ENCODE measurements at places on chromosomes 7 and 10.

GRCh38 chr7:106018566-106019469 lies 55.8 kb downstream of the CDHR3 start:
- no peak for DNase-seq

- no peak for DNase-seq
Measured at GRCh38 chr10:126110489-126111180, 214.3 kb downstream of the FANK1 start.

DNA sequence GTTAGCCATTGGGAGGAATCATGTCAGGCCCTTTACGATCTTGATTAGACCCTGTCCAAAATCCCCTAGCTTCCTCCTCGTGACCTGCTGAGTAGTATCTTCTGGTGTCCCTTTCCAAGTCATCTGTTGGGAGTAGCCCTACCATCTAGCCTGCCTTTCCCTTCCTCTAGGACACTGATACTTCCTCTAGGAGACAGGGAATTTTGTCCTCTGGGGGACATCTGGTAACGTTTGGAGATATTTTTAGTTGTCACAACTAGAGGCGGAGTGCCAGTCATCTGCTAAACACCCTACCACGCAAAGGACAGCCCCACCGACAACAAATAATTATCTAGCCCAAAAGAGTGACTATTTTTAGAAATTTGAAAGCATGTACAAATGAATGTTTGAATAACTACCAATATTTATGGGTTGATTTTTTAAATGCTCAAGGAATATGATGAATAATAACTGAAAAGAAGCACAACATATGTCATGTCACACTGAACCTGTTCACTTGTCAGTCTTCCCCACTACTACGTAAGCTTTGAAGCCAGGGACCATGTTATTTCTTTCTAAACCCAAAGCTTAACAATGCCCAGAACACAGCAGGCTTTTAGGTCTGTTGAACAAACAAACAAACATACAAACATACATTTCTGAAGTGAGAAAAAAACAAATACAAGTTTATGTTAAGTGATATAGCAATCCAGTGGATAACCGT lies 105.9 kb downstream of the ARHGAP12 start:
- DNase-seq, result no peak

DNA sequence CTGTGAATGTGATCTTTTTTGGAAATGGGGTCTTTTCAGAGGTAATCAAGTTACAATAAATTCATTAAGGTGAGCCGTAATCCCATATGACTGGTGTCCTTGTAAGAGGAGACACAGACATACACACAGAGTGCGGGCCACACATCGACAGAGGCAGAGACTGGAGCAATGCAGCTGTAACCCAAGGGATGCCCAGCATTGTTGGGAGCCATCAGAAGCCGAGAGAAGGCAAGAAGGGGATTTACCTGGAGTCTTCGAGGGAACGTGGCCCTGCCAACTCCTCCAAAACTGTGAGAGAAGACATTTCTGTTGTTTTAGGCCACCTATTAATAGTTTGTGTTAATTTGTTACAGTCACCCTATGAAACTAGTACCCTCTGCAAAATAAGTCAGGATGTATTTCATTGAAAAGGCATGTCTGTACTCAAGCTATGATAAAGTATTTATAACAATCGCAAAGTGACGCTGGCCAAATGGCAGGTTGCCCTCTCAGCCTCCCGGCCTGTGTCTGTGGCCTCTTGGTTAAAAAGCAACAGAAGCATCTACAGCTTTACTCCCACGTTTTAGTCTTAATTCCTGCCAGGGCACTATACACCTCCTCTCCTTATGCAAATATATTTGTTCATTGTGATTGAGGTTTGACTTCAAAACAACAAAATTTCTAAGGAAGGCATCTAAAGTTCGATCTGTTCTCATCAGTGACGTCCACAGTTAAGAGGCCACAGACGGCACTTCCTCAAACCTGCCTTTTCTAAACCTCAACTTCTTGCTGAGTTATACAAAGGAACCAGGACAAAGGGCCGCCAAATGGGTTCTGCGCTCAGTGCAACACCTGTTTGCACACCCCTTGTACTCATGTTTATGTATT lies 46.8 kb downstream of the HIPK2 start:
- no peak for DNase-seq

DNA sequence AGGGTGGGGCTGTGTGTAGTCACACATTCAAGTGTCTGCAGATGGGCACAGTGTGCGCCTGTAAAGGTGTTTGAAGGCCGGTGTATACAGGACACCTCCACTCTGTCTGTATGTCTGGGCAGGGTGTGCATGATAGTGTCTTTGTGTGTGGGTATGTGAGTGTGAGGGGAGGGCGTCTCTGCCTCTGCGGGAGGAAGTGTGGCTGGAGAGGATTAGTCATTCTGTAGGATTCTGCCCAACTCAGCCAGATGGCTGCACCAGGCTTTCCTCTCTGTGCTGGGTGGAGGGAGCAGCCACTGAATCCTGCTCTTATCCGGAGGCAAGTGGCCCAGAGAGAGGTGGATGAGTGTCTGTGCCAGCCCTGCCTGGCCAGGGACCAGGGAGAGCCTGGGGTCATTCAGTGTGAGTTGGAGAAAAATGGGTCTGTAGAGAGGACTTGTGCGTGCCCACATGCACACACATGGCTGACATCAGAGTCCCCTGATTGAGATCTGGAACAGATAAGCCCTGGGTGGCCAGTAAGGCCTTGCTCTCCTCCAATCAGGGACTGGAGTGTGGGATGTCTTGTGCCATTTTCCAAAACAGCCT lies 1.7 kb downstream of the SFXN3 start:
- DNase-seq, result peak; percentile 49
